ENCODE measurements at places on chromosomes 1 and 21.

DNA sequence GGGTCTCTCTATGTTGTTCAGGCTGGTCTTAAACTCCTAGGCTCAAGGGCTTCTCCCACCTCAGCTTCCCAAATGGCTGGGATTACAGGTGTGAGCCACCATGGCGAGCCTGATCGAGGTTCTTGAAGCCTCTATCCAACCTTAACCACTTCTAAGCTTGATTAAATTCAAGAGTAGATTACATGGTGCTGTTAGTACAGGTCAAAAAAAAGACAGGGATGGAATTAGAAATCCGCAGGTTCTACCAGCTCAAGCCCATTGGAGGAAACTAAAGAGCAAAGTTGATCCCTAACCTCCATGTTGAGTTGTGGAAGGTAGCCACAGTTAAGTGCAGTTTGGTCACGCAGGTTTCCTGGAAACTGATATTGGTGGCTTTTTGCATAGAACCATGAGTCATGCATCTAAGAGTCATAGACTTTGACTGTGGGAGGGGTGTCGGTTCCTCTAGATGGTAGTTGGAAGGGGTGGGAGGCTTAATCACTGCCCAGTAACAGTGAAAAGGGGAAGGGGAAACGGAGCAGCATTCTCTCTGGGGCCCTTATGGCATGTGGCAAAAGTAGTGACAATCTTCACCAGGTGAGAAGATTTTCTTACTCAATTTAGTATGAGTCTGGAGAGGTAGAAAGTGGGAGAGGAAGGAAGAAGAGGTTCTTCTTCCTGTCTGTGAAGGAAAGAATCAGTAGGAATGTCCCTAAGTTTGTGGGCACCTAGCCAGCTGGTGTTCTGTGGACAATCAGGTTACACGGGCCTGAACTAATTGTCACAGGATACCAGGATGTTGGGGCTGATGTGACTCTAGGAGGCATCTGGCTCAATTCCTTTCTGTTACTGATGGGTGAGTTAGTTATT, 7.0 kb downstream of the CD53 start:
- DNase-seq: peak; percentile 34

- no peak for DNase-seq
Measured at GRCh38 chr21:28268685-28269084, 724.0 kb downstream of the LTN1 start.

GRCh38 chr1:36369061-36369861, 16.5 kb downstream of the STK40 start:
- peak; percentile 81 for DNase-seq

- DNase-seq: no peak
Measured at GRCh38 chr1:165936542-165936941, 109.1 kb downstream of the UCK2 start.

DNA sequence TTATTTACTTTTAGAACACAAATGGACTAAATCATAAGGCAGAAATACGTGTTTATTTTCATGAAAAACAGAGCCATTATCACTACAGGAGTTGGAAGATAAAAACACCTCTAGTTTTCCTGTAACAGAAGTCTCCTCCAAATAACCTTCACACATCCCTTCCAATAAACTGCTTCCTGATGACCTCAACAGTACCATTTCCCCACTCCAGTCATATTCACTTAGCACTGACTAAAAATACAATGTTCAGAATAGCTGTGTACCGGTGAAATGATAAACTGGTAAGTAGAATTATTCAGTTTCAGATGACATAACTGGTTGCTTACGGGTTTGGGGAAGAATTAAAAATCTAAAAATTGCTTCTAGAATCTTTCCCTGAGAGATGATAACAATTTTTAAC, 137.9 kb downstream of the DENND1B start:
- DNase-seq: no peak

- no peak for DNase-seq
Measured at GRCh38 chr1:19769211-19769932, 30.3 kb downstream of the TMCO4 start.

DNA sequence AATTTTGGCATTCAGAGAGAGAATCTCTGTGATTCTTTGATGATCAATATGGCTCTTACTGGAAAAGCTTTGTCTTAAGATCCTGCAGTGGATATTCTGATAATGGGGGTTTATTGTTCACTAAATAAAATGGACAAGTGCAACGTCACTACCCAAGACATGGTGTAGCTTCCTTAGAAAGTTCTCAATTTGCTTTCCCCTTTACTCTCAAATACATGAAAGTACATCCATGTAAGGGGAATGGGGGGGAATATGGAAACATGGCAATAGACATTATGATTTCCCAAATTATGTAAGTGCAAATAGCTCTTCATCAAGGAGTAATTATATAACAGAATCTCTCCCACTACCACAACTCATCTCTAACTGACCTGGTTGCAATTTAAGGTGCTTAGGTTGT, 126.3 kb upstream of the DPYD start:
- no peak for DNase-seq

- no peak for DNase-seq
Measured at GRCh38 chr1:118204648-118205047, 19.6 kb upstream of the SPAG17 start.

GRCh38 chr1:247494767-247495166, 36.9 kb upstream of the OR2B11 start:
- no peak for DNase-seq

DNA sequence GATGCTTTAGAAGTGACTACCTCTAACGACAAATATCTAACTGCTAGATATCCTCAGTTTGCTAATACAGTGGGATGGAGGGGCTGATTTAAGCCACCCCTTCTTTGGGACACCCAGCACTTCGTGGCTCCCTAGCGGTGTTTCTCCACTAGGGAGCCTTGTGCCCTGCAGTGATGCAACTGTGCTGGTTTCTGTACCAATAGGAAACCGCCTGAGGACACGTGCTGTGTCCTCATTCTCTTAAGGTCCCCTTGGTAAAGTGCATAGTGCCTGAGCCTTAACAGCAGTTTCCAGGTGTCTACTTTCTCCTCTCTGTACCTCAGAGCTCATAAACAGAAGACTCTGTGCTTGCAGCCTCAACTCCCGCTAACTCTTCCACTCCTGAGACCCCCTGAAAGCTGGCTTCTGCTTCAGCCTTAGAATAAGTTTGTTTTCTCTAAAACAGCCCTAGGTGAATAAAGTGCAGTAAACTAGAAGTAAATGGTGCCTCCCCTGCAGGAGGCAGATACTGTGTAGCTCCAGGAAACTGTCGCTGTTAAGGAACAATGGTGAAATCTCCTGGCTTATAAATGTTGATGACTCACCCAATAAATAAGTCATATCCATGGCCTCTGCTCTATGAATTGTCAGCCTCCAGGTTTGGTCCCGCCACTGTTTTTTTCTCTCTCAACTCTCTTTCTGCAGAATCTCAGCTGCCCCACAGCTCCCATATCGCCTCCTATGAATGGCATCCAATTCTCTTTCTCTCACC, 130.4 kb downstream of the AK5 start:
- DNase-seq: no peak

GRCh38 chr1:81453367-81453703, 347.4 kb upstream of the ADGRL2 start:
- no peak for DNase-seq

GRCh38 chr1:61332196-61332753, 249.9 kb downstream of the NFIA start:
- no peak for DNase-seq

DNA sequence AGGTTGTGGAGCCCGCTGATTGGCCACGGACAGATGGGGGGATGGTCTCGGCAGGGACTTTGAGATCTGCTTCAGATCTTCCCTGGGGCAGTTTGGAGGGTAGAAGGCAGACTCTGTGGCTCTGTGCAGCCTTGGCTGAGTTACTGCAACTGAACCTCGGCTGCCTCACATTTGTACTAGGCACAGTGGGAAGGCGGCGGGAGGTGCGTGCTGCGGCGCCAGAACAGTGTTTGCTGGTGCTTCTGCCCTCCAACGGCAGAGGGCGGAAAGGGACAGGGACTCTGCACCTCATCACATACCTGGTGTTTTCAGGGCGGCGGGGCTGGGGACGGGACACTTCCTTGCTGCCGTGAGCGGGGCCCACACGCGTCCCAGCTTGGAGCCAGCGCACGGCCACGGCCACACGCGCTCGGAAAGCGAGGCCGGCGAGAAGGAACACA, 26.2 kb downstream of the SLC66A1 start:
- DNase-seq: no peak

DNA sequence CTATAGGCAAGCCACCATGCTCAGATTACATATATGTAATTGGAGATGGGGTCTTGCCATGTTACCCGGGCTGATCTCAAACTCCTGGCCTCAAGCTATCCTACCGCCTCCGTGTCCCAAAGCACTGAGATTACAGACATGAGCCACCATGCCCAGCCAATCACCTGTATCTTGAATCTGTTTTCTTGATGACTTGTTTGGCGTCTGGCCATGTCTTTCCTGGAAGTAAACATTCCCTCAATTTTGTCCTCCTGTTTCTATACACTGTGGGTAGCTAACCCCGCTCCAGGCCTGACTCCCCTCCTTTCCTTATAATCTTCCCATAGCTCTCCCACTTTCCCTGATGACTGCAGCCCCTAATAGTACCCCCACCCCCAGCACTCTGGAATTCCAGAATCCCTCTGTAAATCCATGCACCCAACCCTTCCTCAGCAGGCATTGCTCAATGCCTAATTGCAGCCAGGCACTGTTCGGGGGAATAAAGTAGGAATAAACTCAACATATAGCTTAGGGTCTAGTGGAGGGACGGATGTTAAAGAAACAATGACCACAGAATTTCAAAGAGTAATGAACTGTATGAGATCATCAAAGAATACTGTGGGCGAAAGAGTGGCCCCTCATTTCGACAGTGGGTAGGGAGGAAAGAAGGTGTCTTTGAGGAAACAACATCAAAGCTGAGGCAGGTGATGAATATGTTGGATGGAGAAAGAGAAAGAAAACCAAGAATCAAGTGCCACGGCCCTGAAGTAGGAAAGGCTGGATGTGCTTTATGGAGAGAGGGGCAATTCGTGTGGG, 161.5 kb downstream of the ADSS2 start:
- no peak for DNase-seq

DNA sequence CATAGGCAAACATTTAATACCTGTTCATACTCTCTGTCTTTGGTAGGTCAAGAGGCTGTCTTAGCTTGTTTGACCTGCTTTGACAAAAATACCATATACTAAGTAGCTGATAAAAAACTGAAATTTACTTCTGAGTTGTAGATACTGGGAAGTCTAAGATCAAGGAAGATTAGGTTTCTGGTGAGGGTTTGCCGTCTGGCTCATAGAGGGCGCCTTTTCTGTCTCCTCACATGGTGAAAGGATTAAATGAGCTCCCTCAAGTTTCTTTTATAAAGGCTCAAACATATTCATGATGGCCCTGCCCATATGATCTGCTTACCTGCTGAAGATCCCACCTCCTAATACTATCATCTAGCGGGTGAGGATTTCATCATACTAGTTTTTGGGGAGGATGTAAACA, 1076.1 kb upstream of the NCAM2 start:
- DNase-seq: no peak

GRCh38 chr1:197467881-197468280, 199.8 kb downstream of the CRB1 start:
- DNase-seq: no peak

GRCh38 chr1:21072721-21073120, 104.0 kb downstream of the EIF4G3 start:
- DNase-seq: no peak
